ENCODE measurements at places on chromosomes 16 and 17.

- no peak for DNase-seq
These were observed 25.9 kb upstream of the LYRM9 start for GRCh38 chr17:27919079-27919478.

- no peak for DNase-seq
These were observed 17.4 kb downstream of the KRT24 start for GRCh38 chr17:40686192-40686591.

DNA sequence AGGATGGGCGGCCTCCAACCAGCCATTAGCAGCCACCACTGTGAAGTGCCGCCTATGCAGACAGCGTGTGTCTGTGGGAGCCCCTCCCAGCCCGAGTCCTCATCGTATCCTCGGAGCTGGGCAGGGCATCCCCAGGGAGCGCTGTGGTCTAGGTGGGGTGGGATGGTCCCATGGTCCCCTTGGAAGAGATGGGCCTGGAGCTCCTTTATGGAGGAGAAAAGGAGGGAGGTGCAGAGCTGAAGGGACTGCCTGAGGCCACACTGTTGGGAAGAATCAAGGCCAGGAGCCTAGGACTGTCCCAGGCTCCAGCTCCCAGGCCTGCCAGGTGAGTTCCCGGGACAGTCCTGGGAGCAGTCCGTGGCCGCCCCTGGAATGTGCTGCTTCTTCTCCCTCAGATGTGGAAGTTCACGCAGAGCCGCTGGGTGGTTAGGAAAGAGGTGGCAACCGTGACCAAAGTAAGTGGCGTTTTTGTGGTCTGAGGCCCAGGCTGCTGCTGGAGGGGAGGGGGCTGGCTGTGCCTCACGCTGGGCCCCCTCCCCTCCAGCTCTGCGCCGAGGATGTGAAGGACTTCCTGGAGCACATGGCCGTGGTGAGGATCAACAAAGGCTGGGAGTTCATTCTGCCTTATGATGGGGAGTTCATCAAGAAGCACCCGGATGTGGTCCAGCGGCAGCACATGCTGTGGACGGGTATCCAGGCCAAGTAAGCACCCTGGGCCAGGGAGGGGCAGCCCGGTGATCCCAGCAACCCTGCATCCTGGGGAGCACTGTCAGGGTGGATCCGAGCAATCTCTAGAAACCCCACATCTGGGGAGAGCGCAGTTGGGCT lies 27.0 kb downstream of the POLR3E start:
- DNase-seq, result no peak

GRCh38 chr16:30142672-30143346 lies 19.8 kb upstream of the MAPK3 start:
- DNase-seq, result peak; percentile 26

GRCh38 chr17:17808706-17809432 lies 27.9 kb downstream of the SREBF1 start:
- DNase-seq, result peak; percentile 34

DNA sequence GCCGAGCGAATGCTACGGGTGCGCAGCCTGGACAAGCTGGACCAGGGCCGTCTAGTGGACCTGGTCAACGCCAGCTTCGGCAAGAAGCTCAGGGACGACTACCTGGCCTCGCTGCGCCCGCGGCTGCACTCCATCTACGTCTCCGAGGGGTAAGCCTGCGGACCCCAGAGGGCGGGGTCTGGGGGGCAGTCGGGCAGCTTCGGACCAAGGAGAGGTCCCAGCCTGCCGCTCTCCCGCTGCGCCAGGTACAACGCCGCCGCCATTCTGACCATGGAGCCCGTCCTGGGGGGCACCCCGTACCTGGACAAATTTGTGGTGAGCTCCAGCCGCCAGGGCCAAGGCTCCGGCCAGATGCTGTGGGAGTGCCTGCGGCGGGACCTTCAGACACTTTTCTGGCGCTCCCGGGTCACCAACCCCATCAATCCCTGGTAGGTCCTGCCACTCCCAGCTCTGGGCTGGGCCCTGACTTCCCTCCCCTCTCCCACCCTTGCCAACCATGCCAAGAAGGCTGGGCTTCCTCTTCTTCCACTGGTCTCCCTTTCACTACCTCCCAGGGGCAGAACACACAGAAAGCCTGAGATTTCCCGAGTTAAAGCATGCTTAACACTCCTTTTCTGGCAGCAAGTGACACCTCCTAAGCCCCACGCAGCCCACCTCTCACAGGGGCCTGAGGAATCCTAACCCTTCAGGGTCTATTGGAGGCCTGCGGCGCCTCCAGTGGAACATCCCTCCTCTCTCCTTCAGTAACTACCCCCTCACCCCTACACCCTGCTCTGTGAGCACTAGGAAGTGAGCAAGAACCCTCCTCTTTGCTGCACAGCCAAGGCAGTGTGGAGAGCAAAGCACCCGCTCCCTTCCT lies 3.2 kb downstream of the NAGS start:
- DNase-seq, result no peak

DNA sequence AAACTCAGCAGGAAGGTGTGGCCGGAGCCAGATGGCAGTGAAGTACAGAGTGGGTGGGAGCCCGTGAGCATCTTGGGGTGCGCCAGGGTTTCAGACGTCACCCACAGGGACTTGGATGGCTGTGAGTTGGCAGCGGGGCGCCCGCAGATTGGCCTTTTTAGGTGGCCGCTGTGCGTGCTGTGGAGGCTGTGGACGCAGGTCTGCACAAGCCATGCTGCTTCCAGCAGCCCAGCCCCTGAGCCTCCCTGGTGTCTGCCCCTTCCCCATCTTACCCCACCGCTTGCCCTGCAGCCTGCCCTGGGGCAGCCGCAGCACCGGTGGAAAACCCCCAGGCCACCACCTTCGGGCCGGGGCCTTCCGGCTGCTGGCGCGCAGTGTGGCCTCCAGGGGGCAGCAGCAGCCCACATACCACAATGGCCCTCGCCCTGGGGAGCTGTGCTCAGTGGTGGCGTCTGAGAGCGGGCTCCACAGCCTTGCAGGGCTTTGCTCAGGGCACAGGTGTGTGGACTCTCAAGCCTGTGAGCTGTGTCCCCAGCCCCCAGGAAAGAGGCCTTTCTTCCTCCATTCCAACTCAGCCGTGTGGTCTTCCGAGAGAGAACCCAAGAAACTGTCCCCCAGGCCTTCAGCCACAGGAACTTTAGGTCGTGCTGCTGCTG lies 11.8 kb downstream of the ENDOV start:
- peak; percentile 87 for DNase-seq

DNA sequence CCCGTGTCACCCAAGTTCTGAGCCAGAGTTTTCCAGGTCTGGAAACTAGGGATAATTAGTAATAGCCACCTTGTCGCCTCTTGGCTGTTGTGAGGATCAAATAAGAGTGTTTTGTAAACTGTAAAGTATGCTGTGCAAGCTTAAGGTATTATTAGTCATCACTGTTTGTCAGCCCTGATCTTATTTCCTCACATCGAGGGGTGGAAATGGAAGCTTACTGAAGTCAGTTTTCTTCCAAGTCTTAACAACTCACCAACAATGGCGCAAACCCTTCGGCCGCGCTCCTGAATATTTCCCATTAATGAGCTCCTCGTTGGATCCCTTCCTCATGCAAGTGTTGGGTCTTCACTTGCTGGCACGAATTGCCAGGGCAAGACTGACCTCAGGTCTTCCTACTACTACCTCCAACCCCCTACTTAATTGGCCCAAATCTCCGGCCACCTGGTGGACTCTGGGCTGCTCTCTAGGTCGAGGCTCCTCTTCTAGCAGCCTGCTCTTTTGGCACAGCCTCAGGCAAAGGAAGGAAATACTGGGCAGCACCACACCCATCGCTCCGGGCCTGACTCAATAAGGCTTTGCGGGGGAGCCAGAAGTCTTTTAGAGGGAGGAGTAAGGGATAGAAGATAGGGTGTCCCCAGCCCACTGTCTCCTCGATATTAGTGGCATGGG lies 885 bp upstream of the SLC35B1 start:
- peak; percentile 69 for DNase-seq

DNA sequence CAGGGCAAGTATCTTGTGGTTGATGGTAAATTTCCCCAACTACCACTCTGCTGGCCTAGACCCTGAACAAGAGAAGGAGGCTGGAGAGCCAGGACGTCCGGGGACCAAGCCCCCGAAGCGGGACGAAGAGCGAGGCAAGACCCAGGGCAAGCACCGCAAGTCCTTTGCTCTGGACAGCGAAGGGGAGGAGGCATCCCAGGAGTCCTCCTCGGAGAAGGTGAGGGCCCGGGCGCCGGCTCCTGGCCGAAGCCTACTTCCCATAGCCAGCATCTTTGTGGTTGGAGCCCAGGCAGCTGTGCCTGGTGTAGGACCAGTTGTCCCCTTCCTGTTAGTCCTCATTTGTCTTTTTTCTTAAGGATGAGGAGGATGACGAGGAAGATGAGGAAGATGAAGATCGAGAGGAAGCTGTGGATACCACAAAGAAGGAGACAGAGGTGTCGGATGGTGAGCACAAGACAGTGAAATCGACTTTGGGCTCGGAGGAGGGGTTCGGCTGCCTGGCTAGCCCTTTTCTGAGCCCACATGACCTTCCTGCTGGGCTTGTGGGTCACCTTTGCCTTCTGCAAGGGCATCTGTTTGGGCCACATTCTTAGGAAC lies 11.8 kb downstream of the SETD1A start:
- DNase-seq, result no peak

GRCh38 chr16:80148826-80149225 lies 392.0 kb upstream of the DYNLRB2 start:
- no peak for DNase-seq

- no peak for DNase-seq
These were observed 6.1 kb upstream of the SLFN5 start for GRCh38 chr17:35236821-35237220.

- no peak for DNase-seq
These were observed 11.9 kb downstream of the ITGAM start for GRCh38 chr16:31271621-31272190.

DNA sequence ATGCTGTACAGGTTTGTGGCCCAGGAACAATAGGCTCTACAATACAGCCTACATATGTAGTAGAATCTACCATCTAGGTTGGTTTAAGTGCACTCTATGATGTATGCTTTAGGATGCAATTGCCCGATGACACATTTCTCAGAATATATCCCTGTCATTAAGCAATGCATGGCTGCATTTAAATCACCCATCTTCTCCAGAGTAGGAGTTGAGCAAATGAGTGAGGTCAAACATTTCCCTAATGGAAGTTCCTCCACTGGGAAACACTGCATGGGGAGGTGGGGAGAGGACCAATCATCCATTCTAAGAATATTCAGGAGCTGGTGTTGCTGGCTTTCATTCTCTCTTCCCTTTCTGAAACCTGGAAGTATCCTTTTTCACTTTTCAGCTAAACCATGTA lies 2.0 kb upstream of the PCTP start:
- no peak for DNase-seq

DNA sequence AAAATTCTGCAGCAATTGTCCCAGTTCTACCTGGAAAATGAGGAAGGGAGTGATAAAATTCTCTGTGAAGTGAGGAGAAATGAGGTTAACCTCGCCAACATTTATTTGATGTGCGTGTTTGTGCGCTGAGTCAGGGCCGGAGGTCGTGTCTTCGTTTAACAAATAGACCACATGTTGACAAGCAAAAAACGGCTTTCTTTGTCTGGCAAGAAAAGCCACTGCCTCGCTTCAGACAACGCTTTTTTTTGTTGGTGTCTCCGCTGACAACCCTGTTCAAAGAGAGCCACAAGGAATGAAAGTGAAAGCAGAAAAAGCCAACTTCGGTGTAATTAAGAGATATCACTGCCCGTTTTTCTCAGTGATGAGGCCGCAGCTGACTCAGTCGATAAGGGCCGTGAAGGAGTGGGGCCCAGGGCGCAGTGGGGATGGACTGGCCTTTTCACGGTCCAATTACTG lies 510.6 kb downstream of the CDH13 start:
- DNase-seq, result peak; percentile 80

- no peak for DNase-seq
These were observed 15.5 kb downstream of the LLGL2 start for GRCh38 chr17:75540923-75541503.

DNA sequence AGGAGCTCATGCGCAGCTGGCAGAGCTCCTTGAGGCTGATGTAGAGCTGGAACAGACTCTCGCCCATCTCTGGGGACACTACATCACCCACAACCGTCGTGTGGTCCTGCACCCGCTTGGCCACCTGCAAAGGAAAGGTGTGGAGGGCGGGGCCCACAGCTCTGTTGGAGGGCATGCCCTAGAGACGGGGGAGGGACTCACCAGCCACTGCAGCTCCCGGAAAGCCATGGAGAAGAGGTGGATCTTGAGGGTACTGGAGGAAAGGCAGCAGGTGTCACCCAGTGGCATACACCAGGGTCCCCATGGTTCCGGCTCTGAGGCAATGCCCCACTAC lies 8.6 kb downstream of the UNC13D start:
- DNase-seq, result no peak

DNA sequence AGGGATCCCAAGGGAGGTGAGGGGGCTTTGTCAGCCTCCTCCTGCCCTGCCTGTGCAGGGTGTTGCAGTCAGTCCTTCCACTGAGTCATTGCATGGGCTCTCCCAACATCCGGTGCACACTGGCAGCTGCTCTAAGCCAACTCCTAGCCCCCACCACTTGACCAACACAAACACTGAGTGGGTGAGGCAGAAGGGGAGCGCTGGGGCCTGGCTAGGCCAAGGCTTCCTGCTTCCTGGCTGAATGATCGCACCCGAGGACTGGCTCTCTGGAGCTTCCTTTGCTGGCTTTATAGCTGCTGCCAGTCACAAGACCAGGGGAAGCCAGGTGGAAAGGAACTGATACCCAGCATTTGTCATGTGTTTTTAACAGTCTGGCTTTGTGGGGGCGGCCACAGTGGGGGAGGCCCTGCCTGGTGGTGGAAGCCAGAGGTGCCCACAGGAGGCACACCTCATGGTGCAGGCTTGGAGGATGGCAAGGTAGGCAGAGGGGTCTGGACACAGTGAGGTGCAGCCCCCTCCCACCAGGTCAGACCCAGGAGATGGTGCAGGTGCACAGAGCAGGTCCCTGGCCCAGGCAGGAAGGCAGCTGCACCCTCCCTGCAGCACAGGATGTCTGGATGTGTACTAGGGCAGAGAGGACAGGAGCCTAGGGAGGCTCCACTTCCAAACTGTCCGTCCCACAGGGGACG lies 6.8 kb downstream of the MPG start:
- peak; percentile 96 for DNase-seq

GRCh38 chr17:76246080-76247066 lies 6.1 kb upstream of the RNF157 start:
- DNase-seq, result peak; percentile 55

DNA sequence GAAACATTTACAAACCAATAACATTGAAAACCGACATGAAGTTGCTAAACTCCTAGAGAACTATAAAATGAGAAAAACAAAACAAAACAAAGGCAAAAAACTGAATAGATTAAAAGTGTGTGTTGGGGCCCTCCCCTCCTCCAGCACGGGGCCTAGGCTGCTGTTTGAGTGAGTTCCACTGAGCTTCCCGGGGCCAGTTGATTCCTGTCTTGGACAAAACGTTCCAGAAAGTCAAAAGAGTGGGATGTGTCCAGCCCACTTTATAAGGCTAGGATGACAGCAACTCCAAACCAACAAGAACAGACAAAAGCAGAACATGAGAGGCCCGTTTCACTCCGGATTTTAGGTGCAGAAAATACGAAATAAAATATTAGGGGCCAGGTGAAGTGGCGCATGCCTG lies 11.6 kb upstream of the CSNK1D start:
- no peak for DNase-seq

DNA sequence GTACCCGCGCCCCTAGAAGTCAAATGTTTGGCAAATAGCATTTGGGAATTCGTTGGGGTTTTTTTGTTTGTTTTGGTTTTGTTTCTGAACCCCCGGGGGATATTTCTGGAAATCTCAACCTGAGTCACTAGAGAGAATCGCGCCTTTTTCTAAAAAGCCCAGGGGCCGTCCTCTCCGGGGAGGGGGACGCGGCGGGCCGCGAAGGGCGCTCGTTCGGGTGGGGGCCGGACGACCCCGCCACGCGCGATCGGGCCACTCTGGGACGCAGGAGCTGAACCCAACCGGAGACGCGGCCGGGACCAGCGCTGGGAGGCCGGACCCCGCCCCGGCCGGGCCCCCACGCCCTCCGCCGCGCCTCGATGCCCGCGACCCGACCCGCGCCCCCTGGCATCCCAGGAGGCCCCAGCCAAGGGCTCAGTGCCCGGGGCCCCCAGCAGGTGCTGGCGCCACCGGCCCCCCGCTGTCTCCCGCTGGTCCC lies 302 bp downstream of the LITAF start:
- no peak for DNase-seq

Data from common myeloid progenitor, CD34-positive (primary cell).